NCI-H1105 treated with DMSO at 0.1 percent for 48 hours (cell line): ENCODE measurements at places on chromosomes 13 and 19.
A peak's percentile ranks its signal among the peaks of the same experiment; 100 is the strongest.

DNA sequence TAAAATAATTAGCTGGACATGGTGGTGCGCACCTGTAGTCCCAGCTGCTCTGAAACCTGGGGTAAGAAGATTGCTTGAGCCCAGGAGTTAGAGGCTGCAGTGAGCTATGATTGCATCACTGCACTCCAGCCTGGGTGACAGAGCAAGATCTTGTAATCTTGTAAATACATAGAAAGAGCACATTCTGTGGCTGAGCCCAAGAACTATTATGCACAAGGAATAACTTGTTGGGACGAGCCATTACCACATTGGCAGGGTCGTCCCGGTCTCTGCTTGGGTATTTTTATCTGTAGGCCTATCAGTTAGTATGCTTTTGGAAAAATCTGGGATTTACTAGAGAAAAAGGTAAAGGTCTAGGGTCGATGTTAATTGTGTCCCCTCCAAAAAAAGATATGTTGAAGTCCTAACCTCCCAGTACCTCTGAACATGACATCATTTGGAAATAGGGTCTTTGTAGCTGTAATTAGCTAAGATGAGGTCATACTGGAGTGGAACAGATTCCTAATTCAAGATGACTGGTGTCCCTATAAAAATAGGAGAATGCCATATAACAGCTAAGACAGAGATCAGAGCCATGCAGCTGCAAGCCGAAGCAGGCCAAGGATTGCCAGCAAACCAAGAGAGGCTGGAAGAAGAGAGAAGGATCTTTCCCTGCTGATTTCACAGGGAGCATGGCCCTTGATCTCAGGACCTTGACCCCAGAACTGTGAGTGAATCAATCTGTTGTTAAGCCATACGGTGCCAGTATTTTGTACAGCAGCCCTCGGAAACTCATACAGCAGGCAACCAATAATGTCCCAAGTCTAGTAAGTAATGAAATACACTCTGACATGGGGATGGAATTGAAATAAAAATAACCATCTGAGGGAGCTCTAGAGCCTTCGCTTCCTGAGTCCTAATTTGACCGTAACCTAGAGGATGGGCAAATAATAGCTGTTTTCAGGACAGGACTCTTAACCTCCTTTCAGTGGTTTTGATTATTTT lies 77.0 kb downstream of the TM9SF2 start:
- DNase-seq: no peak

GRCh38 chr13:76830805-76831204 lies 55.4 kb downstream of the KCTD12 start:
- DNase-seq: no peak

- peak; percentile 83 for DNase-seq
These were observed 54.6 kb downstream of the TRPM4 start for GRCh38 chr19:49212016-49212701.

DNA sequence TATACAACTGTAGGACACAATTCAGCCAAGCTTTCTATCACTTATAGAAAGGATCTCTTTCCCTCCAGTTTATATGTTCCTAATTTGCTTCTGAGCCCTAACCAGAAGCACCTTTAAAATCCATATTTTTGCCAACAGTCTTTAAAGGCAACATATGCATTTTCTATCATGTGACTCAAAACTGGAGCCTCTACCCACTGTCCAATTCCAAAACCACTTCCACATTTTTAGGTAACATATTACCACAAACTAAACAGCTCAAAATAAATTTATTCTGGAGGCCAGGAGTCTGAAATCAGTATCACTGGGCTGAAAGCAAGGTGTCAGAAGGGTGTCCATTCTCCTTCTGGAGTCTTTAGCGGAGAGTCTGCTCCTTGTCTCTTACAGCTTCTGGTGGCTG lies 15.9 kb upstream of the EFNB2 start:
- DNase-seq: no peak

GRCh38 chr13:52414963-52415362 lies 9.0 kb upstream of the THSD1 start:
- no peak for DNase-seq

DNA sequence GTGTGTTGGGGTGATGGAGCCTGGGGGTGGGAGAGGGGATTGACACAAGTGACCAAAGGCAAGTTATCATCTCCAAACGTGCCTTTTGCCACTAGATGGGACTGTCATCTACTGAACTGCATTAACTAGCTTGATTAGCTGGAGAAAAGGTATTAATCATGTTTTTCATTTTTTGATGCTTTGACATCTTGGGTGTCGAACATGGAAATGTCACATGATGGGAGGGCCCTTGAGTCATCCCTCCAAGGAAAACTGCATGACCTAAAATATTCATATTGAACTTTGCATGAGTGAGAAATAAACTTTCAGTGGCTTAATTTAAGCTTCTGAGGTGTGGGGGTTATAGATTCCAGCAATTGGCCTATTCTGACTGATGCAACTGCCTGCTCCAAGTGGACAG lies 73.3 kb downstream of the ALOX5AP start:
- no peak for DNase-seq

GRCh38 chr13:50529154-50529882 lies 314.2 kb downstream of the DLEU7 start:
- peak; percentile 68 for DNase-seq

GRCh38 chr19:31483226-31483857 lies 134.1 kb upstream of the TSHZ3 start:
- DNase-seq: no peak

- no peak for DNase-seq
These were observed 86.5 kb upstream of the UBL3 start for GRCh38 chr13:29936956-29937355.

DNA sequence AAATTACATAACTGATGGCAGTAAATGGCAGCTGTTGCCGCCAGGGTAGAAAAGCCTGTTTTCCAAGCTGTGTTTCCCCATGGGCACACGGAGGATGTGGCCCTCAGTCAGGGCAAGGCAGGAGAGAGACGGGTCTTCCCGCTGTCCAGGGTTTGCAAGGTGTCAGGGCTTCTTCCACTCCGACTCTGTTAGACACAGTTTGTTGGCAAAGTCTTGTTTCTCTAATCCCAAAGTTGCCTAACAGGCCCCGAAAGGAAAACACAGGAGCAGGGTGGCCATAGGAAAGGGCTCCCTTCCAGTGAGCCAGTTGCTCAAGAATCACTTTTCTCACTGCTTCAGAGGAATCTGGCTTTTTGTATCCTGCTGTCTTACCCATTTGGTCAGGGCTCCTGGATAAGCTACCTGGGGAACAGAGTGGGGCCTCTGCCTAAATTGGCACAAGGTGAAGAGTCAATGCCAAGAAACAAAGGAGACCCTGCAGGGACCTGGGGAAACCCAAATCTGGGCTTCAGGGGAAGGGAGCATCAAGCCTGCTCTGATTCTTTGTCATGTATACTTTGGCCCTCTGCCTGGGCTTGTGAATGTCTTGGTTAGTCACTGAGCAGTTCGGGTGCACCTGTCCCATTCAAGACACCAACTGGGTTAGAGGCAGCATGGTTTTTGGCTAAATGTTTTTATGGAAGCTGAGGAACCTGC lies 29.0 kb upstream of the CXCL17 start:
- DNase-seq: no peak

DNA sequence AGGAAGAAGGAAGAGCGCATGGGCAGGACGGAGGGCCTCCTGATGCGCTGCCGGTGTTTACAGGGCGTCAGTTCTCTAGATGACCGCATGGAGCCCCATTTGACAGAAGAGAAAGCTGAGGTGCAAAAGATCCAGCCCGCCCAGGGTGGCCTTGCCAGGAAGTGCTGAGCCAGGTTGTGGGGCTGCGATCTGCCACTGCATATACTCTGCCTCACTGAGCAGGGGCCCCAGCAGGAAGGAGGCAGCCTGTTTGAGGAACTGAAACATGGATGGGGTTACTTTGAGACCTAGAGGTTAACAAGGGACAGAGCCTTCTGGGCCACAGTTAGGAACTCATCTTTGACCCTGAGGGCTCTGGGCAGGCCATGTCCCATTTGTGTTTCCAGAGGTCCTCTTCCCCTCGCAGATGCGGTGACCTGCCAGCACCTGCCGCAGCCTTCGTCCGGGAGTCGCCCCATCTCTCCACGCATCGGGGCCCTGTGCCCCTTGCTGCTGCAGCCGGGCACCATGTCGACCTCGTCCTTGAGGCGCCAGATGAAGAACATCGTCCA lies 3.2 kb downstream of the EPN1 start:
- DNase-seq: no peak

GRCh38 chr19:38251564-38252051 lies 4.6 kb downstream of the PPP1R14A start:
- no peak for DNase-seq

- no peak for DNase-seq
These were observed 559 bp upstream of the RPL21 start for GRCh38 chr13:27250833-27251165.

- no peak for DNase-seq
These were observed 282.5 kb downstream of the ATP8A2 start for GRCh38 chr13:25654322-25654721.

DNA sequence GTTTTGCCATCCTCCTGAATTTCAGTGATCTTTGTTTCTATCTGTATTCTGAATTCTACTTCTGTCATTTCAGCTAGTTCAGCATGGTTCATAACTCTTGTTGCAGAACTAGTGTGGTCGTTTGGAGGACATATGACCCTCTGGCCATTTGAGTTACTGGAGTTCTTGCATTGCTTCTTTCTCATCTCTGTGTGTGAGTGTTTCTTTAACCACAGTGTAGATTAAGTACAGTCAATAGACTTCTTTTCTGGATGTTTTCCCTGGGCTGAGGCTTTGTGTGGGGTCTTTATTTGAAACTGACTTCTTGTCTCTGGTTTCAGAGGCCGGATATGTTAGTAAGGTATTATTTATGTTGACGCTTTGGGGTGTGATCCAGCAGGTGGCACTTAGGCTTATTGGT lies 14.7 kb downstream of the IGFL2 start:
- no peak for DNase-seq

GRCh38 chr13:112346173-112346898 lies 29.8 kb upstream of the SPACA7 start:
- peak; percentile 91 for DNase-seq

- DNase-seq: no peak
These were observed 277.8 kb downstream of the FOXO1 start for GRCh38 chr13:40388617-40389016.

DNA sequence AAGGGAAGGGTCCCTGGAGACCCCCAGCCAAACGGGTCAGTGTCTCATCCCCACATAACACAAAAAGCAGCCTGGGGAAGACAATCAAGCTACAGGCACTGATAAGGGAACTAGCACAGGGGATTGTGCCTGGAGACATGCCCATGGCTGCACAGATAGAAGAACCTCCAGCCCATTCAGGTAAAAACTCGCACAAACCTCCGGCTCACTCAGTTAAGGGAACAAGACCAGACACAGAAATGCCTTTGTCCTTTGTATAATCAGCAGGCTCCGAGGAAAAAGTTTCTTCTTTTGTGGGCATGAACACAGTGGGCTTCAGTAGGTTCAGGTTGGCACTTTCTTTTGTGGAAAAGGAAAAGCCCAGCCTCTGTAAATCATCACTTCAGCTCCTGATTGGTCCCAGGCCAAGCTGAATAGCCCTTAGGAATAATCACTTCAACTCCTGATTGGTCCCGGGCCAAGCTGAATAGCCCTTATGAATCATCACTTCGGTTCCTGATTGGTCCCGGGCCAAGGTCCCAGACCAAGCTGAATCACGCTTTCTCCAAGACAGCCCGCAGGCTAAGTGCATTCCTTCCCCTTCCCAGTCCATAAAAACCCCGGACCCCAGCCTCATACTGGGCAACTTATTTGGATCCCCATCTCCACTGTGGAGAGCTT lies 5.0 kb upstream of the ZNF230 start:
- DNase-seq: no peak

- DNase-seq: peak; percentile 17
These were observed 5.2 kb upstream of the LMNB2 start for GRCh38 chr19:2461751-2462634.

- DNase-seq: peak; percentile 83
These were observed 388.1 kb downstream of the KCNRG start for GRCh38 chr13:50403311-50403710.

DNA sequence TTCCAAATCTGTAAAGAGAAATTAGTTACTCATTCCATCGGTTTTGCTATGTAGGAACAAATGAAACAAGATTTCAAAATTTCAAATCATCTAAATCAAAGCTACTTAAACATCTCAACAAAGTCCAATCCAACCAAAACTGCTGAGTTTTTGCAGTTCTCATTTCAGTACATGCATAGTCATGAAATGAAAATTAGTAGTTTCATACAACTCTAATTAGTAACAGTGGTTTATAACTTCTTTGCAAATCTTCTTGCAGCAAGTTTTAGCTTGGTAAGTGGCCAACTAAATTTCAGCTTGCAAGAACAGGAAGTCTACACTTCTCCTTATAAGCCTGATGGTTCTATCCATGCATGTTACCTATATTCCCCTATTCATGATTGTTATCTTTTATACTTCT lies 75.6 kb downstream of the SPRY2 start:
- DNase-seq: no peak

- DNase-seq: no peak
These were observed 596.5 kb upstream of the MIR17HG start for GRCh38 chr13:90751026-90751425.

- peak; percentile 20 for DNase-seq
These were observed 1096.6 kb downstream of the PCDH17 start for GRCh38 chr13:58728126-58728525.

DNA sequence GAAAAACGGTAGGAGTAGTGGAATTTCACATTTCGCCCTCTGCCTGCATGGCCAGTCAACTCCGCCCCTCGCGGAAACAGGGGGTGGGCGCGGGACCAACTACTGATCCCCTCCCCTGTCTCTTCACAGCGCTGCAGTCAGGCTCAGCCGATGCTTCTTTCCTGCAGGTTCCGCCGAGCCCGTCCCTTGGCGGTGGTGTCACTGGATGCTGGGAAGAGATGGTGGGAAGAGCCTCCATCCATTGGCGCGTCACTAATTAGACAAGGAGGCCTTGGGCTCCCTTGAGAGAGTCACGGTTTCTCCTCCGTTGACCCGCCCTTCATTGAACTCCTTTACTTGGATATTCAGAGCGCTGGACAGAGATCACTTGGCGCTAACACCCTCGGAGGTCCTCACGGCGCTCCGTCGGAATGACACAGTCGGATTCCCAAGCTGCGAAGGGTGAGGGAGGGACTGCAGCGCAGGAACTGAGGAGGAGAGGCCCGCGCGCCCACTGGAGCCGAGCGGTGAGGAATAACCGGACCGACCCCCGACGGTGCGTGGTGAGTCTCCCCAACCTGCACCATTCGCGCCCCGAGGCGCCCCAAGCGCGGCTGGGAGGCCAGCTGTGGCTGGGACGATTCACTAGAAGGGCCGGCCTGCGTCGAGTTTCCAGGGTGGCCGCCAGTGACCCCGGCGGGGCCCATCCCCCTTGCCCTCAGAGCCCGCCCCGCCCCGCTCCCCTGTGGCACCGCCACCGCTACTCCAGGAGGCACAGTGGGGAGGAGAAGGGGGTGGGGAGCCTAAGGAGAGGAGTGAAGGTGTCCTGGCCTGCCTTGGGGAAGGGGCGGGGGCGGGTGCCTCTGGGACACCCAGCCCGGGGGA lies 11.2 kb upstream of the CEACAM21 start:
- no peak for DNase-seq
